ENCODE measurements at places on chromosomes 2 and 18.

DNA sequence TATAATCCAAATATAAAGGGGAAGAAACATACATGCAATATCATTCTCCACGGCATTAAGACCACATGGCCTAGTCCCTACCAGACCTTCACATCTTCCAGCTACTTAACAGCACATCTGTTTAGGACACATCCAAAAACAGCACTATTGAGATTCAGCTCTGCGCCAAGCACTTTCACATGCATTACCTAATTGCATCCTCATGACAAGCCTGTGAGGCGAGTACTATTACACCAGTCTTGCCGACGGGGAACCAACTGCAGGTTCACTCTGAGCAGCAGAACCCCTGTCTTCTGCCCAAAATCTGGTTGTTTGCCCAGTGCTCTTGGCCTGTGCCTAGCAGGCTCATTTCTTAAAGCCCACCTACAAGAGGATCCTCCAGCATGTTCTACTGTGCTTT lies 66.7 kb downstream of the AAK1 start:
- no peak for DNase-seq

- no peak for DNase-seq
Observed at GRCh38 chr2:234710587-234710986, 213.7 kb upstream of the ARL4C start.

- no peak for DNase-seq
Observed at GRCh38 chr18:61824733-61825363, 68.0 kb downstream of the RNF152 start.

- no peak for DNase-seq
Observed at GRCh38 chr2:65557616-65558573, 125.5 kb upstream of the SPRED2 start.

DNA sequence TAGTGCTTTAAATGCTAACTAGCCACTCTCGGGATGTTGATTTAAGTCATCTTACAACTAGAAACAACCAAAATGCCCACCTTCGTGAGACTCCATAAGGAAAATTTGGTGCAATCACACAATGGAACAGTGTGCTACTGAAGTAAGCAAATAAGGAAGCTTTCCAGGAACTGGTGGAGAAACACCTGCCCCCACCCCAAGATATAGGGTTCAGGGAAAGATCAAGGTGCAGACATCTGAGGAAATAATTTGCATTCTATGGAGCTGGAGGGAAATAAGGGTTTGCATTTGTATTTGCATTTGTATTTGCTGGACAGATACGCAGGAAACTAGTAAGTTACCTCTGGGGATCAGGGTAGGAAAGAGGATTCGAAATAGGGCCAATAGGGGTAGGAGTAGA lies 90.9 kb downstream of the ACAA2 start:
- DNase-seq: no peak

- DNase-seq: no peak
Observed at GRCh38 chr2:25414781-25415180, 73.1 kb upstream of the DNMT3A start.

DNA sequence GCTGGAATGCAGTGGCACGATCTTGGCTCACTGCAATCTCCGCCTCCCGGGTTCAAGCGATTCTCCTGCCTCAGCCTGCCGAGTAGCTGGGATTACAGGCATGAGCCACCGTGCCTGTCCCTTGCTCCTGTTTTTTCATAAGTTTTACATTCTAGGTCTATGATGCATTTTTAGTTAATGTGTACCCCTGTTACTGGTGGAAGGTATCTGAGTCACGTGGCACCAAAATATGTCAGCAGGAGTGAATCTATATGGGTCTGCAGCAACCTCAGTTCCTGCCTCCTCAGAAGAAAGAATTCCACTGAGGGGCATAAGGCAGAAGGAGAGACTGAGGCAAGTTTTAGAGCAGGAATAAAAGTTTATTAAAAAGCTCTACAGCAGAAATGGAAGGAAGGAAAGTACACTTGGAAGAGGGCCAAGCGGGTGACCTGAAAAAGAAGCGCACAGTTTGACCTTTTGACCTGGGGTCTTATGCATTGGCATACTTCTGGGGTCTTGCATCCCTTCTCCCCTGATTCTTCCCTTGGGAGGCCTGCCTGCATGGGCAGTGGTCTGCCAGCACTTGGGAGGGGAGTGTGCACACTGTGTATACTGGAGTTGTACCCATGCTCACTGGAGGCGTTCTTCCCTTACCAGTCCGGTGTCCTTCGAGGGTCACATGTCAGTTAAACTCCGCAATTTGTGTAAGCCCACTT lies 1.1 kb upstream of the MFSD2B start:
- DNase-seq: no peak

DNA sequence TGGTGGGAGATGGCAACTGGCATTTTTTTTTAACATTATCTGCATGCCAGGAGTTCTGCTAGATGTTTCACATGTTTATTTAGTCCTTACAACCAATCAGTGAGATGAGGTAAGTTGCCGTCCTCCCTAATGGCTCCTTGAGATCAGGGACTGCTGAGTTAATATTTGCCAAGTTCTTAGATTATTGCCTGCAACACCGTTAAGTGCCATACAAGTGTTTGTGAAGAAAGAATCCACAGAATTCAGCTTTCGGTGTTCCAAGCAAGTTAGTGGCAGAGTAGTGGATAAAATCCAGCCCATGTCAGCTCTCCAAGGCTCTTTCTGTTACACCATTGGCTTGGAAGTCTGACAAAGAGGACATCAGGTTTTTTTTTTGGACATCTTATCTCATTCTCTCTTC lies 95.9 kb downstream of the C1QL2 start:
- no peak for DNase-seq

GRCh38 chr2:168635065-168635577 lies 167.3 kb upstream of the NOSTRIN start:
- DNase-seq: no peak

DNA sequence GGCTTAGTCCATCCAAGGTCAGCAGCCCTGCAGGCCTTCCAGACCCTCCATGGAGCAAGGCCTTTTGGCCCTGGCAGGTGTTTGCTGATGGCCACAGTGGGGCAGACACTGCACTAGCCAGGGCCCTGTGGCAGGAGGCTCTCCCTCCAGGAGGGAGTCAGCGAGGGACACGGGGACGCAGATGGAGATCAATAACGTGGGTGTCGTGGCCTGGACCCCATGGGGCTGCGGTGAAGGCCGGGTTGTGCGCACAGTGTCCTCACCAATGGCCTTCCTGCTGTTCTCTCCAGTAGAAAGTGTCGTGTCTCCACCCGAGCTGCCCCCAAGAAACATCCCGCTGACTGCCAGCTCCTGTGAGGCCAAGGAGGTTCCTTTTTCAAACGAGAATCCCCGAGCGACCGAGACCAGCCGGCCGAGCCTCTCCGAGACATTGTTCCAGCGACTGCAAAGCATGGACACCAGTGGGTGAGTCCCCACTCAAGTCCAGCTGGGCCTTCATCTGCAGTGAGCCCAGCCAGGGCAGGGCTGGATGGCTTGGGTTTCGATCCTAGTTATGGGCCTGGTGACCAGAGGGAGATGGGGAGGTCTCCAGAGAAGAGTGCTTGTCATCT lies 65.4 kb downstream of the INPP5D start:
- no peak for DNase-seq

DNA sequence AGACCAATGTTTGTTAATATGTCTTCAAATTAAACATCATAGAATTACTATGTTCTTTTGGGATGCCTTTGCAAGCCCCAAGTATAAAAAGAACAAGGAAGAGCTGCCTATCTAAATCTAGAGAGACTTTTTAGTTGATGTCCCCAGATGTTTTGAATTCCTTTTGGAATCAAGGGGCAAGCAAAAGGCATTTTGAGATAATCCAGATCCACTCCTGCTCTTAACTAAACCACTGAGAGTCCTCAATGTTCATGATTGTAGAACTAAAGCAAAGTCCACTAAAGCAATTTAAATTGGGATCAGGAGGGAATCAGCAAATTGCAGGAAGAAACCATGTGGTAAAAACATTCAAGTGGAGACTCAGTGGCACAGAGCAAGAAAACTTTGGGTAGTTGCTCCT lies 558.5 kb upstream of the VRK2 start:
- no peak for DNase-seq

- no peak for DNase-seq
Observed at GRCh38 chr2:167733747-167734146, 513.6 kb downstream of the STK39 start.

DNA sequence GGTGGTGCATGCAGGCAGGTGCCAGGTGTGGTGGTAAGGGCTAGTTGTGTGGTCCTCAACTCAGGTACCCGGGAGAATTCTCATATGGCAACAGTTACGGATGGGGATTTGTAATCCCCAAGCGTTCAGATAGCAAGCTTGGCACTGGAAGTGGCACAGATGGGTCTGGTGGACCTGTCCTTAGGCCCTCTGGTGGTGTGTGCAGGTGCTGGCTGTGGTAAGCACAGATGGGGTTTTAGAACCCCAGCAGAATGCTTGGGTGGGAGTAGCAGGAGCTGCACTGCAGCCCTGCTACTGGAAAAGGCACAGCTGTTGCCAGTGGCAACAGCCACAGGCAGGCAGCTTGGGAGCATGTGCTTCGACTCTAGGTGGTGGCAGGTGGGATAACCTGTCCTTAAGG lies 948.2 kb upstream of the FAM98A start:
- no peak for DNase-seq

DNA sequence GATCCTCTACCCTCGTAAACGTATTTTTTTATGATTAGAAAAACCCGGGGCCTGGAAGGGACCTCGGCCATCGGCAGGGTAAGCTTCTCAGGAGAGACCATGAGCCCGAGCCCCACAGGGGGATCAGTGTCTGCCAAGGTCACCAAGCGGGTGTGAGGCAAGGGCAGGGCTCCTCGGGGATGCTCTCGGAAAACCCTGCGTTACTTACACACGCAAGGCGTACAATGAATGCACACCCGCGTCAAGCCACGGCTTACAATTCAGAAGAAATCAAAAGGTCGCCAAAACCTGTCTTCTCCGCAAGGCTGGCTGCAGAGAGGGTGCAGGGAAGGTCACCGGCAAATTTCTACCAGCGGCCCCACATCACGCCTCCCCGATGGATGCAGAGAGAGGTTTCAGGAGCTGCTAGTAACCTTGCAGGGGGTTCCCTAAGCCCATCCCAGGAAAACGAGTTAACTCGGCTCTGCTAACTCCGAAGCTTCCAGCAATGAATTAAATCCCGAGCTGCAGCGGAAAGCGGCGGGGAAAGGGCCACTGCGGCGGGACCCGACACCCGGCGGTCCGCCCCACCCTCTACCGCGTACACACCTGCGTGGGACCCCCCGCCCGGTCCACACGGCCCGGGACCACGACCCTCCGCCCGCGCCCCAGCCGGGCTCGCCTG lies 638 bp downstream of the ST3GAL5 start:
- DNase-seq: no peak

GRCh38 chr2:47129191-47129706 lies 25.9 kb downstream of the STPG4 start:
- no peak for DNase-seq

DNA sequence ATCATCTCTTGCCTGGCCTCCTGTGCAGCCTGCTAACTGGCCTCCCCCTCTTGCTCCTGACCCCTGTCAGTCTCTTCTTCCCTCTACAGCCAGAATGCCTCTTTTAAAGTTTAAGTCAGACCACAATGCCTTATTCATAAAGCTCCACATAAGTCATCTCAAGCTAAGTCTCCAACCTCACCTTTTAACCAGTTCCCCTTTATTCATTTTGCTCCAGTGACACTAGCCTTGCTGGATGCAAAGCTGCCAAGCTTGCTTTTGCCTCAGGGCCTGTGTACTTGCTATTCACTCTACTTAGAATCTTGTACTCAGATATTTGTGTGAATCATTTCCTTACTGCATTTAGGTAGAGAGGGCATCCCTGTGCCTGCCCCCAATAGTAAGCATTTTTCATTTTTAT lies 180.9 kb downstream of the PDE1A start:
- DNase-seq: no peak

GRCh38 chr18:75844146-75844545 lies 416.6 kb upstream of the SMIM21 start:
- no peak for DNase-seq

- DNase-seq: no peak
Observed at GRCh38 chr2:168884975-168885374, 5.3 kb downstream of the SPC25 start.

GRCh38 chr2:41973871-41974270 lies 74.0 kb upstream of the PKDCC start:
- no peak for DNase-seq

GRCh38 chr2:54901224-54901986 lies 148.8 kb downstream of the RTN4 start:
- no peak for DNase-seq

DNA sequence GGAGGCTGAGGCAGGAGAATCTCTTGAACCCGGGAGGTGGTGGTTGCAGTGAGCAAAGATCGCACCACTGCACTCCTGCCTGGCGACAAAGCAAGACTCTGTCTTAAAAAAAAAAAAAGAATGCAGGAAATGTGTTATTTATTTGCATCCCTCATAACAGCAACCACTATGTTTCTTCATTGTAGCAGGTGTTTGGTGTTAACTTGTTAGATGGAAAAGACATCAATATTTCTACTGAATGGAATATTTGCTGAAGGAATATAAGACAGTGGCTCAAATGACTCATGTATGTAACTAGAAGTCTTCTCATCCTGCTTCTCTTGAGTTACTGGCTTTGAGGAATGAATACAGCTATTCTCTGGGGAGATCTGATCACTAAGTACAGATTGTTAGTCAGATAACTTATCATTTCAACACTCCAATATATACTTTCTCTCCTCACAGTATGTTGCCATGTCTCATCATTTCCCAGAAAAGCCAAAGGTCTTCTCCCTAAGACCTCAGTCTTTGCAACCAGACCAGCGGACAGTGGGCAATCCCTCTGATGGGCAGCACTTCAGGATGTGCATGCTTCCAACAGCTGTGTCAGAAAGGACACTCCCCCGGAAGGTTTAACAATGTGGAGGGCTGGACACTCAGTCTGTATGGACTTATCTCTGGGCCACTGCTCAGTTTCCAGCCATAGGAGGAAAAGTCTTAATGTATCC lies 104.4 kb upstream of the STK17B start:
- DNase-seq: no peak

DNA sequence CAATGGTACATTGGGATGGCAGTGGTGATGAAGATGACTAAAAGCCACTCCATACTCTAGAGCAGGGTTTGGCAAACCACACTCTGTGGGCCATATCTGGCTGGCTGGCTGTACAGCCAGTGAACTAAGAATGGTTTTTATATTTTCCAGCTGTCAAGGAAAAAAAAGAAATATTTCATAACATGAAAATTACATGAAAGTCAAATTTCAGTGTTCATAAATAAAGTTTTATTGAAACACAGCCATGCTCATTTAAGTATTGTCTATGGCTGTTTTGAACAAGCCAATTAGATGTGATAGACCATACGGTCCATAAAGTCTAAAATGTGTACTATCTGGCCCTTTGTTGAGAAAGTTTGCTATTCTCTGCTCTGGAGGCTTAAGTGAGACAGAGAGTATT lies 1.5 kb downstream of the TTC21B start:
- DNase-seq: no peak

All from HTR-8/SVneo (cell line).